ENCODE measurements at places on chromosomes 2 and 18. TPM values are rescaled to one million over a fixed set of nuclear protein-coding genes. Genes with fewer than 3 reads are reported as not detected.

- DNase-seq = peak; percentile 36
Observed at GRCh38 chr2:54384301-54385203, 71.6 kb upstream of the SPTBN1 start.

- no peak for DNase-seq
Observed at GRCh38 chr18:51726614-51727013, 529.1 kb upstream of the MEX3C start.

GRCh38 chr18:47821314-47821713 is 109.1 kb downstream of the SMAD2 start:
- no peak for DNase-seq

GRCh38 chr18:77199707-77200106 is 49.9 kb upstream of the GALR1 start:
- no peak for DNase-seq

DNA sequence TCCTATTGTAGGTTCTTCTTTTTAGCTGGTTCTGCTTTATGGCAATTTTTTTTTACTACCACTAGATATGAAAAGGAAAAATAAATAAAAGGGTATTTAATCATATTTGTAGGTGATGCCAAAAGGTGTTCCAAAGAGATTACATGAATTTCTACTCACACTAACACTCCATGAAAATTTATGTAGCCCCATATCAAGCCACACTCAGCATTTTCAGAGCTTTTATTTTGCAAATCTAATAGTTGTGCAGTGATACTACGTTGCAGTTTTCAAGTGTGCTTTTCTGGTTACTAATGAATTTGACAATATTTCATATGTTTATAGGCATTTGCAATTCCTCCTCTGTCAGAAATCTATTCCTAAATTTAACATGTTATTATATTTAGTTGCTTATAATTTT is 363.9 kb upstream of the TMEFF2 start:
- DNase-seq = no peak

DNA sequence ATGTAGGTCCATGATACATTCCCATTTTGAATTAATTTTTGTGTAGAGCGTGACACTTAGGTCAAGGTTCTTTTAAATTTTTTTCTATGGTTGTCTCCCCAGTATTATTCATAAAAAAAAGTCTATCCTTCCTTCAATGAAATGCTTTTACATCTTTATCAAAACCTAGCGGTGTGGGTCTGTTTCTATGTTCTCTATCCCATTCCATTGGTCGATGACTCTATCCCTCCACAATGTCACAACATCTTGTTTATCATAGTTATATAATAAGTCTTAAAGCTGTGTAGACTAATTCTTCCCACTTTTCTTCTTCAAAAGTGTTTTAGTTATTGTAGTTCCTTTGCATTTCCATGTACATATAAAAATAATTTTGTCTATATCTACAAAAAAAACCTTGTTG is 47.2 kb upstream of the GPR17 start:
- no peak for DNase-seq

DNA sequence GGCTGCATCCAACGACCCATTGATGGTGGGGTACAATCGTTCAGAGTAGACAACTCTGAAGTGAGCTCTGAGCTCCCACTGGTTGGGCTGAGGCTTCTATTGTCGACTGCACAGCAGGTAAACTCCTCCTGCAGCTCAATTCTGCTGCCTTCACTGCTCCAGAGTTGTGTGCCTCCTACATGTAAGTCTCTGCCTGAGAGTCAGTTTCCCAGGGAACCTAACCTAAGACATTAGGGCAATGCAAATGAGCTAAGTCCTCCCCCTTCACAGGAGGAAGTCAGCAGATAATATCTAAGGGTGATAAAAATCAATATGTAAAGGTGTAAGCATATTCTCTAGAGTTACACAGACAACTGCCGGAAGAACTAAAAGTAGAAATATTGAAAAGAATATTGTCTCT is 22.5 kb upstream of the ACYP2 start:
- no peak for DNase-seq

- no peak for DNase-seq
Observed at GRCh38 chr18:61655630-61656029, 237.2 kb downstream of the RNF152 start.

DNA sequence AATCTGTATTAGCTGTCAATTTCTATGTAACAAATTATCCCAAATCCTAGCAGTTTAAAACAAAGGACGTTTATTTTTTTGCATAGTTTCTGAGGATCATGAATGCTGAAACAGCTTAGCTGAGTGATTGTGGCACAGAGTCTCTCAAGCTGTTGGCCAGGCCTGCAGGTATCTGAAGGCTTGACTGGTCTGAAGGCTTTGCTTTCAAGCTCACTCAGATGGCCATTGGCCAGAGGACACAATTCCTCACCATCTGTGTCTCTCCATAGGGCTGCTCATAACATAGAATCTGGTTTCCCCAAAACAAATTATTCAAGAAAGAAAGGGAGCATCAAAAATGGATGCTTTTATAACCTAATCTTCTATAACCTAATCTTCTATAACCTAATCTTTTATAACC is 33.7 kb downstream of the UNC80 start:
- no peak for DNase-seq

The RGPD8 gene
- 16.7 TPM for total RNA-seq

The KYNU gene
- total RNA-seq = 3.3 TPM

The MOGAT1 gene
- total RNA-seq = not detected

The BCL2 gene
- 0.83 TPM for total RNA-seq
